ENCODE measurements at places on chromosomes 7 and 10.

GRCh38 chr10:103911021-103911459 is 6.9 kb downstream of the STN1 start:
- DNase-seq = peak; percentile 60

DNA sequence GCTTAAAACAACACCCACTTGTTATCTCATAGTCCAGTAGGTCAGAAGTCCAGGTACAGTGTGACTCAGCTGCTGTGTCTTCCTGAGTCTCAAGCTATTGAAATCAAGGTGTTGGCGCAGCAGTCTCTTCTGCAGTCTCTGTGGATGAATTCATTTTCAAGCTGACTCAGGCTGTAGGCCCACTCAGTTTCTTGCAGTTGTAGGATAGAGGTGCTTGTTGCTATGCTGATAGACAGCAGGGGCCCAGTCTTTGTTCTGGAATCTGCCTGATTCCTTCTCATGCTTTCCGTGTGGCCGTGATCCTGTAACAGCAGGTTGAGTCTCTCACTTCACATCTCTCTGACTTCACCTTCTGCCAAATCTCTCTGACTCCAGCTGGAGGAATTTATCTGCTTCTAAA is 400.4 kb upstream of the POM121L12 start:
- DNase-seq = no peak

GRCh38 chr7:15280078-15280733 is 281.6 kb downstream of the AGMO start:
- no peak for DNase-seq

DNA sequence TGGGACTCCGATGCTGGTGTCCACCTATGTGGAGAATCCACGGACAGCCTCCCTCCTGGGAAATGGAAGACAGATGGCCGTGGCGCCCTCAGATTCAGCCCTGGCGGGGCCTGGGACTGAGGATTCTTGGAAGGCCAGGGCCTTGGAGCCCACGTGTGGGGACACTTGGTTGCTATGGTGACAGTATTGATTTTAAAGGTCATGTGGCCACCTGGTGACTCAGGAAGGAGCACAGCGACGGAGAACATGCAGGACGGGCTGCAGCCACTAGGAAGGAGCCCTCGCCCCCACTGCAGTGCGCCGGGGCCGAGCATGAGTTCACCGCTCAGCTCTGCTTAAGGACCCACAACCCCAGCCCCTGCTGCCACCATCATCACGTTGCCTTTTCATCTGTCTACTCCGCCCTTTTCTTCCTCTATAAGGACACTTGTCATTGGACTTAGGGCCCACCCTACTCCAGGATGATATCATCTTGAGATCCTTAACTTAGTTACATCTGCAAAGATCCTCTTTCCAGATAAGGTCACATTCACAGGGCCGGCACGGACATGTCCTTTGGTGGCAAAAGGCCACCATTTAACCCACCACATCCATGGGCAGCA is 3.7 kb upstream of the STK32C start:
- no peak for DNase-seq

- DNase-seq = no peak
These were observed 30.2 kb downstream of the ASNS start for GRCh38 chr7:97842006-97842405.

Measured in activated CD4-positive, alpha-beta memory T cell treated with anti-CD3 and anti-CD28 coated beads for 36 hours (primary cell).